ENCODE measurements at places on chromosomes 11 and 22.
A peak's percentile ranks its signal among the peaks of the same experiment; 100 is the strongest.

GRCh38 chr11:115290893-115291292 lies 213.3 kb downstream of the CADM1 start:
- DNase-seq, result no peak

DNA sequence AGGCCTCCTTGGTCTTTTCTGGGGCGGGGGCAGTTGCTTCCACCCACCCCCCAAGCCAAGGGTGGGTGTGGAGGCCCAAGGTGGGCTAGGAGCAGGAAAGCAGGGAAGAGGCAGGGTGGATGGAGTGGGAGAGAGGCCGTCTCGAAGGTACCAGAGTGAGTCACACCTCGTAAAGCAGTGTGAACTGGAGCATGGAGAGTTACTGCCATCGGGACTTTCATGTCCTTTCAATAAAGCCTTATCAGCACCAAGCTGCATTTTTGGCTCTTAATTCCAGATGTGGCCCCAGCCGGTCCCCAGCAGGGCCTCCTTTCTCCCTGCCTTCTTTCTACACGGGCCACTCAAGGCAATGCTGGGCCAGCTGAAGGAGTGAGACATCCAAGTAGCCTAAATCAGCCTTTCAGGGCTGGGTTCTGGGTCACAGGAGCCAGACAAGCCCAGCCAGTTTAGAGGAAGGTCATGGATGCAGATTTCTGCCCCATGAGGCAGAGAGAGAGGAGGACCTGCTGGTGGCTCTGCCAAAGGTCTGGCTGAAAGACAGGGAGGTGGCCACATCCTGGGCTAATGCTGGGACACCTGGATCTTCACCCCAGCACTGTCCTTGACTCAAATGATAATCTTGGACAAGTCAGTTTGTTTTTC lies 59.0 kb upstream of the CD82 start:
- peak; percentile 61 for DNase-seq

DNA sequence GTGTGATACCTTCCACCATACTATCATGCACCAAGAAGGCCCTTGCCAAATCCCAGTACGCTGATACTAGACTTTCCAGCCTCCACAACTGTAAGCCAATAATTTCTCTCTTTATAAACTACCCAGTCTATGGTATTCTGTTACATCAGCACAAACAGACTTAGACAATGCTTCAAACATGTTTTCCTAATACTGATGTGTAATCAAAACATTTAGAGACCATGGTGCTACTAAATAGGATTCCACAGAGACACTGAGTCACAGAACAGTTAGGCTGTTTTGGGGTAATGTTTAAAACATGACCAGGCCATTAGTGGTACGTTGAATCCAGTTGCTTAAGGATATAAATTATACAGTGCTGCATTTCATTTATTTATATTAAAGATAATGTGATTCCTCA lies 103.7 kb downstream of the PICALM start:
- no peak for DNase-seq

DNA sequence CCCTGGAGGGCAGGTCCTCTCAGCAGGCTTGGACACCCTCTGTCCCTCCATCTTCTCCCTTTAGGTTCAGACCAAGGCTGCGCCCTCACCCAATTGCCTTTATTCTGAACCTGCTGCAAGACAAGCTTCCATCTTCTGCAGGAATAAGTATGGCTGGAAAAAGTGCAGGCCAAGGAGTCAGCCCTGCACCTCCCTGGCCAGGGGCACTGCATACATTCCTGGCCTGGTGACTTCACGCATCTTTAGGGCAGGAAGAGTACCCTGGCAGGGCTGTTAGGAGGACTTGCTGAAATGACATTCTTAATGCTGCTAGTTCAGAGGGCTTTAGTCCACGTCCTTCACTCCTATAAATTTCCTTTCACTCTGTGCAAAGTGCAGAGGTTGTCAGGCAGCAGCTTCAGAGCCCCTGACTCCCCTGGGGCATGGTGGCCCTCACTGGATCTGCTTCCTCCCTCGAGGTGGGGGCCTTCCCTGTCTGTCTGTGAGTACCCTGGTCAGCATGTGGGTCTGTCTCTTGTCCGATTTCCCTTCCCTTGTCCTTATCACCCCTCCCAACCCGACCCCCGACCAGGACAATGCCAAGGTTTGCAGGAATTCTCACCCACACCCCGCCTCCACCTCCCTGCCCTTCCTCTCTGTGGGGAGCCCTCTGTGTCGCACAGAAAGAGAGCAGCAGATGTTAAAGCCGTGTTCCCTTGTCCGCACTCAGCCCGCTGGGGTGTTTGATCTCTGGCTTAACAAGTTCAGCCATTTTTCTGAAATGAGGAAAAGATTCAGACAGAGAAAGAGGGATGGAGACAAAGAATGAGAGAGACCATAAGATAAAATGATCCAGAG lies 124.5 kb upstream of the SYT13 start:
- no peak for DNase-seq

GRCh38 chr11:14435717-14436512 lies 63.7 kb downstream of the COPB1 start:
- no peak for DNase-seq

DNA sequence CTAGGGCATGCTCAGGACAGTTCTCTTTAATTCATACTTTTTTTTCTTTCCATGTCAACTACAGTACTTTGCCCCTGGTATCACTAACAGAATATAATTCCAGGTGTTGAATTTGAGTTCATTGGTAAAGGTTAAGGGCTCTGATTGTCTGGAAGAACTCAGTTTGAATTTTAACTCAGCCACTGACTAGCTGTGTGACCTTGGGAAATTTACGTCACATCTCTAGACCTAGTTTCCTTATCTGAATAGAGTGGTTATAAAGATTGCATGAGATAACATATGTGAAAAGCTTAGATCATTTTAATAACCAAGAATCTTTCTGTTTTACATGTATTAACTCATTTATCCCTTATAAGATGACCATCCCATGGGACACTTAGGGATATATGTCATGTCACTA lies 15.8 kb upstream of the ZC3H12C start:
- no peak for DNase-seq

GRCh38 chr22:17057959-17058814 lies 26.6 kb upstream of the IL17RA start:
- DNase-seq, result peak; percentile 60

DNA sequence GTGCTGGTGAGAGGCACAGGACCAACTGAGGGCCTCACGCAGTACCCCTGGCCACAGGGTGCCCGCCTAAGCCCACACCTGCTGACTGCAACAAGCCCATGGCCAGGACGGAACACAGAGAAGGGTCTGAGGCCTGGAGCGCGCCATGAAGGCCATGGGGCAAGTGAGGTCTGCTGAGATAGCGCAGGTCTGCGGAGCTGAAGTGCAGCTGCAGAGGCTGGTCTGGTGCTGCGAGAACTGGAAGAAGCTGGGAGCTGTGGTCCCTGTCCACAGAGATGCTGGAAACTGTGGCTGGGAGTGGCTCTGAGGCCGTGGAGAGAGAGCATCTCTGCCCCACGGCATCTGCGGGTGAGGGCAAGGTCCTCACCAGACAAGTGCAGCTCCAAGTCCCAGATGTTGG lies 8.3 kb downstream of the GALR3 start:
- DNase-seq, result no peak

GRCh38 chr11:14756349-14756748 lies 112.7 kb downstream of the PDE3B start:
- no peak for DNase-seq

DNA sequence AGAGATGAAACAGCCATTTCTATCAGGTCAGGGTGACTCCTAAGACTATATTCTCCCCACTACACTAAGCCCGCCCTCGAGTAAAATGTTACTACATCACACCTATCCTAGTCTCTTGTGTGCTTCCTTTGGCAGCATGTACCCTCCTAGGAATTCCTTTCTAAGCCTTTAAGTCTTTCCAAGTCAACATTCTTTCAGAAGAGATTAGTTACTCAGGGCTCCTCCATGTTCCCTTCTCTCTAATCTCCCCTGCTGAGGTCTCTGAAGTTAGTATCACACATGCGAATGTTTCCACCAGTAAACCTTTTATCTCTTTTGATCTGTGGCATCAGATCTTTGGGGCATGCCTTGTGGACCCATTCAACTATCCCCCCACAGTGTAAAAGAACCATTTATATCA lies 873.7 kb upstream of the FAT3 start:
- DNase-seq, result no peak

GRCh38 chr11:94060401-94060800 lies 39.2 kb downstream of the HEPHL1 start:
- no peak for DNase-seq

DNA sequence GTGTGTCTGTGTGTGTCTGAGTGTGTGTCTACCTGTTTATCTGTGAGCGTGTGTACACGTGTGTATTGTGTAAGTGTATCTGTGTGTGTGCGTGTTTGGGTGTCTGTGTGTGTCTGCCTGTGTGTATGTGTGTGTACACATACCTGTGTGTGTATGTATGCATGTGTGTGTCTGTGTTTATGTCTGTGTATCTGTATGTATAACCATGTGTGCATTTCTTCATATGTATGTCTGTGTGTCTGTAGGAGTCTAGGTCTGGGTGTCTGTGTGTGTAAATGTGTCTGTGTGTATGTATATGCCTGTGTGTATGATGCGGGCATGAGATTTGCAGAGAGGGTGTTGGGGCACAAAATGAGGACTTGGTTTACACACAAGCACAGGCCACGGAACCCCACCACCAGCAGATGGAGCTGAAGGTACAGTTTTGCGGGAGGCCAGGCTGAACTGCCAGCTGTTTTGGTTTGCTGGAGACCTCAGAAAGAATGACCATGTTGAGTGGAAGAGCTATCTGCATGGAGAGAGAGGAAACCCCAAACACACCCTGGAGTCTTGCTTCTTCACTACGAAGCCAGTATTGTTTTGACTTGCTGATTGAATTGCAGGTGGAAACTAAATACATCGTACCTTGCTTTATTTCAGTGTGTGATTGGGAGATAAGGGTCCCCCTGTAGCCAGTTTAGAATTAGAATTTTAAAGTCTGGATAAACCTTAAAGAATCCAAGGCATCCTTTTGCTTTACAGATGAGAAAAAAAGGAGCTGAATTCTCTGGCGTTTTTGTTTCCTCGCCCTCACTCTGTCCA lies 497.2 kb downstream of the NTM start:
- DNase-seq, result peak; percentile 63

- no peak for DNase-seq
Measured at GRCh38 chr11:94549146-94549545, 5.4 kb downstream of the FUT4 start.

DNA sequence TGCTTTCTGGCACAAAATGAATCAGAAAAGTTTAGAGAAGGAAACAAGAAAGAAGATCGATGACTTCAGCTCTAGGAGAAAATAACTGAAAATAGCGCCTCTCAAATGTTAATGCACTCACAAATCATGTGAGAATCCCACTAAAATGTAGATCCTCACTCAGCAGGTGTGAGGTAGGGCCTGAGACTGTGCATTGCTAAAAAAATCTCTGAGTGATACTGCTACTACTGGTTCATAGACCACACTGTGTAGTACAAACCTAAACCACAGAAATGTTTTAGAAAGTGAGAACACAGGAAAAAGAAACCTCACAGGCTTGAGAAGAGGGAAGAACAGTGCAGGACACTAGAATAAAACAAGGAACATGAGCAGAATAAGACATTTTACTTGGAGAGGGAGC lies 2.0 kb downstream of the OR8D4 start:
- no peak for DNase-seq

DNA sequence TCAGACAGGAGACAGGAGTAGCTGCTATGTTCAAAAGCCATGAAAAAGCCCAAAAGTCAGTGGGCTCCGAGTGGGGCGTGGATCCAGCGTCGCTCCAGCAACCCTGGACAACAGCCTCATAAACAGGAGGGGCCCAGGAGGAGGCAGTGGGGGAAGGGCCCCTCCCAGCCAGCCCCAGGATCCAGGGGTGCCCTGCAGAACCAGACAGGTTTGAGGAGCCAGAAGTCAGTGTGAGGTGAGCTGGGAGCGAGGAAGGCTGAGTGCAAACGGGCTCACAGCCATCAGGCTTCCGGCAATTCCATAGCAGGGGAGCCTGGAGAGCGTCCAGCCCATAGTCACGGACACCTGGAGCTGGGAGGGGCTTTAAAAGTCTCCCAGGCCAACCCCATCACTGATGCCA lies 217.7 kb downstream of the MN1 start:
- no peak for DNase-seq

DNA sequence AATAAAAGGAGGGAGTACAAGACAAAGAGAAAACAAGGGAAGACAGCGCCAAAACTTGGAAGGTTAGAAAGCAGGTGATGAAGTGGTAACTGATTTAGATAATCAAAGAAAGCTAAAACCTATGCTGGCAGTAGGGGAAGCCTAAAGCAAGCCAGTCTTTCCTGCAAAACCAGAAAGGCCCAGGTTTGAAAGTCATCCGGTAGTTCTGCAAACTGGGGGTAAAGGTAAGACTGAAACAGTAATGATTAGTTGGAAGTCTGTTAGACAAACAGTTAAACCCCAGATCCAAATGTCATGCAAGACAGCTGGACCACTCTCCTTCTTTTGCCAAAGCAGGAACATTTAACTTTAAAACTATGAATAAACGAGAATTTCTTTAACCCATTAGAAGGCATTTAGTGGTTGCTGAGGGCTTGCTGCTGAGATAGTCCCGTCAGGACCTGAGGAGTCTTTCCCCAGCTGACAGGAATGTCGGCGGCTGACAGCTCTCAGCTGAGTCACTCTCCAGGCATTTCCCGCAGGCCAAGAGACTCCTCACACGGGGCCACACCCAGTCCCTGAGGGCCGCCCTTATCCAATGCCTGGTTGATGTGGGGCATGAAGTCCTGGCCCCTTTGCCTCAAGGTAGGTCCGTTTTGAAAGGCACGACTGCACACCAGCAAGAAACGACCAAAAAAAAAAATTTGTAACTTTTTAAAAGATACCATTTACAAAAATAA lies 36.3 kb upstream of the CFAP300 start:
- DNase-seq, result peak; percentile 86

DNA sequence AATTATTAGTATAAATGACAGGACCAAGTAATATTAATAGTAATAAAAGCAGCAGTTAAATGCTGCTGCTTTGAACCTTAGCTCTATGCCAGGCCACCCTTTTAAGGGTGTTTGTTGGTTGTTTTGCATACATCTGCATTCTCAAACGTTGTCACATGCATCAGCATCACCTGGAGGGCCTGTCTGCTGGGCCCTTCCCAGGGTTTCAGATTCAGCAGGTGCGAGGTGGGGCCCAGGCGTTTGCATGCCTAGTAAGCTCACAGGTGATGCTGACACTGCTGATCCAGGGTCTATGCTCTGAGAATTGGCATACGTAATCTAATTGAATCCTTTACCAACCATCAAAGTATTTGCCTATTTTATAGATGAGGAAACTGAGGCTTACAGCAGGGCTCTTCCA lies 246.5 kb downstream of the CADM1 start:
- DNase-seq, result no peak

DNA sequence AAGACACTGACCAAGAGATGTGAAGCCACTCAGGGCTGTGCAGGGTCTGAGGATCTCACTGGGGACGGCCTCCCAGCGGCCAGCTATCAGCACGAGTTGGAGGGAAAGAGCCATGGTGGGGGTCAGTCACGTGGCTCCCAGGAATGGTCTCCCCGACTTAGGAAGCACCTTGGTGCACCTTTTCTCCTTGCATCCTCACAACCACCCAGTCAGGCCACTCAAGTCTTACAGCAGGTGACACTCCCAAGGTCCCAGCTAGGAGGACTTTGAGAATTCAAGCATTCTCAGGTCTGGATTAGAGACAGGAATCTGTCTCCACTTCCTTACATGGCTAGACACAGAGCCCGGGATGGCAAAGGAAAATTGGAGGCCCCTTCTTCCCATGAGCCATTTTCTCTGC lies 2.7 kb downstream of the RNASEH2C start:
- no peak for DNase-seq

Measured in renal cortical epithelial cell (primary cell).